ENCODE measurements at places on chromosomes 16 and 17.

GRCh38 chr16:85579923-85580580 lies 33.1 kb upstream of the GSE1 start:
- DNase-seq: no peak

- DNase-seq: no peak
Observed at GRCh38 chr16:30875871-30876801, 17.7 kb downstream of the BCL7C start.

DNA sequence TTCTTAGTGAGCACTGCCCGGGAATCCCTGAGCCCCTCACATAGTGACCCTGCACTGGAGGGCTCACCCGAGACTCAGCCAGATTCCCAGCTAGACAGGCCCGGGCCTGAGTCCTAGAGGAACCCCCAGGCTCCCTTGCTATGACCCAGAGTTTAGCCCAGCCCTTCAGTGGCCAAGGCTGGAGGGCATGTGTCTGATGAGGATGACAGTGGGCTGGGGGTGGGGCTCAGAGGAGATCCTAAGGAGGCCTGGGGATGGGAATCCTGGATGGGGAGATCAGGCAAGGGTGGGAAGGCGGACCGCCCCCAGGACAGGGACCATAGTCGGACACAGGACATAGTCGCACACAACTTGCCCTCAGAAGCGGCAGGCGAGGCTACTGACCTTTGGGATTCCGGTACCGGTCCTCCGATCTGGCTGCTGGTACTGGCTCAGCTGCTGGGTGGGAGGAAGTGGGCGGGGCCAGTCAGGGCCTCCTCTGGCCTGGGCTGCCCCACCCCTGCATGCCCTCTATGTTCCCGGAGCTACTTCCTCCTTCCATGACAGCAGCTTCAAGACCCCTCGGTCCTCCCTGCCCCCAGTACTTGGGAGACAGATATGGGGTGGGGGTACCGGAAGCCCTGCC lies 1.1 kb downstream of the CD79B start:
- DNase-seq: peak; percentile 24

DNA sequence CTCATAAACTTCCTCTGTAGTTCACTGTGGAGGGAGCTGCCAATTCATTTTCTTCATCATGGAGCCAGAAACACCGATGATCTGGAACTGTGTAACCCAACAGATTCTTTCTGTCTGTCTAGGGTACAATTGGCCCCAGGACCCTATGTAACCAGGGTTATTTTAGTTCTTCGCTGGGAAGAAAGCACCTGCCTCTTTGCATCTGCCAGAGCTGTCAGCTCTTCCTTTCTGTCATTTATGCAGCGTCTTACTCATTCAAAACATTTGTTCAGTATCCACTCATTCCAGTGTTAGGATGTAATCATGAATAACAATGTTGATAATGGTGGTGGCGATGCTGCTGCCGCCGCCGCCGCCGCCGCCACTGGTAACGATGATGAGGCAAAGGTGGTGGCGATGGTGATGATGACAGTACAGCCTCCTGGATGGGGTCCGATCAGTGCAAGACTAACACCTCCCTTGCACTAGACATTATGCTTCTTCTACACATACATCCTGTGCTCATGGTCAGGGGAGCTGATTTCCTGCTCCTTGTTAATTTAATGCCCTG lies 46.1 kb downstream of the IRX5 start:
- no peak for DNase-seq

DNA sequence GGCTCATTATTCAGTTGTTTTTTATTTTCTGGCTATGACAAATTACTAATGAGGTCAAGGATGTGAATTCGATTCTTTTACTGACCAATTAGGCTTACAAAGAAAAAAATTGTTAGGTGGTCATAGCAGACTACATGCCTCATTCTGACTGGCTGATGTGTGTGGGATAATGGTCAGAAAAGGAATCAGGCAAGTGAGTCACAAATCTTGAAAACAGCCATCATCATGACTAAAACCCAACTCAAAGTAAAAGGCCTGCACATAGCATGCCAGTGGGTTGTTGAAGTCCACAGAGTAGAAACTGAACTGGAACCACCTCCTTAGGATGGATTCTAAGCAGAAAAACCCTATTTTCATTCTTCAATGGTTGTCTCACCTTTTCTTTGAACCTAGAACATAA lies 8.6 kb downstream of the RPGRIP1L start:
- no peak for DNase-seq

DNA sequence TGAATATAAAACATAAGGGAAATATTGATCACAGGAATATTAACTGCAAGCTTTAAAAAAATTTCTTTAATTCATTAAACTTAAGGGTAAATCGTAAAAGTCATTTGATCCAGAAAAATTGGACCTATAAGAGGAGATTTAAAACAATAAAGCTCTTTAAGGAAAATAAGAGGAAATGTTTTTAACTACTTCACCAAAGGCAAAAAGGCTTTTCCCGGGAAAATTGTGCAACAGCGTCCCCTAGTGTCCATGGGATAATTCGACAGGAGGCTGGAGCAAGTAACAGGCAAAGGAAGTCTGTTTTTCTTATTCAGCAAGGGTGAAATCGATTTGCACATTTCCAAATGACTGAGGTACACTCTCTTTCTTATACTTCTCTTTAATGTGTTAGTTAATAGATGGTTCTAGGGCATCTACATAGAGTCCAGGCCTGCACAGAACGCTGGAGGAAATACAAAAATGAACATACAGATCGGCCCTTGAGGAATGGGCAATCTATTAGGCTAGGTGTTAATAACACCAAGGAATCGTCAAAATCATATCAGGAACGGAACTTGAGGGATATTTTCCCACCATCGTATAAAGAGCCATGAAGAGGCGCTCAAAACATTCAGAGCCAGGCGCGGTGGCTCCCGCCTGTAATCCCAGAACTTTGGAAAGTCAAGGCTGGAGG lies 61.4 kb downstream of the ZNF18 start:
- DNase-seq: no peak

Data from stimulated activated CD4-positive, alpha-beta T cell treated with anti-CD3 and anti-CD28 coated beads, TNF-alpha, amount 100 ng/mL, for 48 hours (primary cell).